Caki2 (cell line): ENCODE measurements at places on chromosomes 6 and 20. TPM values are rescaled to one million over a fixed set of nuclear protein-coding genes. Genes with fewer than 3 reads are reported as not detected.

Gene LST1
- total RNA-seq = not detected in 2 replicates

Gene NAA20
- 93.9 and 117 TPM in 2 replicates for total RNA-seq

Gene SPDEF
- total RNA-seq = 0.24 TPM in 1 of 2 replicates, not detected in the other

Gene MACROD2
- 0.26 and 3.4 TPM in 2 replicates for total RNA-seq

Gene GINS1
- 14.9 and 17.1 TPM in 2 replicates for total RNA-seq

Gene PNPLA1
- not detected in 2 replicates for total RNA-seq

Gene AGER
- 1.7 and 1.9 TPM in 2 replicates for total RNA-seq

Gene PLA2G7
- total RNA-seq = 0.44 TPM in 1 of 2 replicates, not detected in the other

Gene VWA7
- 5.5 and 6.1 TPM in 2 replicates for total RNA-seq

Gene HLA-B
- 379 and 544 TPM in 2 replicates for total RNA-seq

DNA sequence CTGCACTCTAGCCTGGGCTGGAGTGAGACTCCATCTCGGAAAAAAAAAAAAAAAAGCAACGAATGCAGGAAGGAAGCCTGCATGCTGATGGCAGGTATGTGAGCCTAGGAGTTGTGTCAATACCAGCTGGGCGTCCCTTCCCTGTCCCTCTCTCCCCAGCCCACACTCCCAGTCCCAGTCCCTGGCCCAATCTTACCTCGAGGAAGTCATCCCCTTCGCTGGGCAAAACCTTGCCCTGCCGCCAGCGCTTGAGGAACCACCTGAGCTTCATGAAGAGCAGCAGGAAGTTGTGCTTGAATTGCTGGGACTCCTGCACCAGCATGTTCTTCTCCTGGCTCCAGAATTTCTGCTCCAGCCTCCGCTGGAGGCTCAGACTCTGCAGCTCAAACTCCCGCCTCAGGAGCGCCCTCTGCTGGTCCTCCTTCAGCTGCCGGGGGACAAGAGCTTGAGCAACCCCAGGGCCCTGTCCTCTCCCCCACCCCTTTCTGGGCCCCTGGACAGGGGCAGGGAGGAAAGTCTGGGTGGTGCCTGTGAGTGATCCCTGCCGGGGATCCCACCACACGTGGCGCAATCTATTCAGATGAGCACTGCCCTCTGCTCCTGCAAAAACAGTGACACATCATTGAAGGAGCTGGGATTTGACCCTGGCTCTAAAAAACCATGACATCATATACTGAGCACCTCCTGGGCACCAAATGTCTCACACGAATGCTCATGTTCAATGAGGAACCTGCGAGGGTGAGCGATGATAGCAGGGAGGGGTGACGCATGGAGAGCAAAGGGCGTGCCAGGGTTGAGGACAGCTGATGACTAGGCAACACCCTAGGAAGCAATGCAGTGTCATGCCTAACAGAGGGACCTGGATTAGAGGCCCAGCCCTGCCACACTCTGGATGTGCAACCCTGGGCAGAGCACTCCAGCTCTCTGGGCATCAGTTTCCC lies 35.0 kb upstream of the DSN1 start:
- DNase-seq = peak; percentile 100

- no peak for DNase-seq
Observed at GRCh38 chr6:113362301-113363047, 494.7 kb upstream of the MARCKS start.

GRCh38 chr6:73579851-73580246 lies 59.0 kb upstream of the EEF1A1 start:
- peak; percentile 91 for DNase-seq

- DNase-seq = no peak
Observed at GRCh38 chr6:120853489-120853888, 480.8 kb downstream of the TBC1D32 start.

- DNase-seq = peak; percentile 10
Observed at GRCh38 chr20:7772371-7772770, 167.9 kb downstream of the HAO1 start.

DNA sequence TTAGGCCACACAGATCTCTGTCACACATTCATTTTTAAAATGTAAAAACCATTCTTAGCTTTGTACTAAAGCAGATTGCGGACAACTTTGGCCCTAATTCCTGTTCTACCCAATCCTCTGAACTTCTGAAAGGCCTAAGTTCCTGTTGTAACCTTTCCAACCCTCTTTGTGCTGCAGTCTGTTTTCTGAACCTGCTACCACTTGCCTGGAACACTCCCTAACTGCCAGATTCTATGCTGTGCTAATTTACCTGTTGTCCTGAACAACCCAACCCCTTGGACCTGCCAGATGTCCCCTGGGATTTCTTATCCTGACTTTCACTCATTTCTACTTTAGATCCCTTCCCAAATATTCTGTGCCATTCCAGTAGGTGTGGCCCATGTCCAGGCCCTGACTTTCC lies 398.7 kb downstream of the ZFAND3 start:
- DNase-seq = no peak

DNA sequence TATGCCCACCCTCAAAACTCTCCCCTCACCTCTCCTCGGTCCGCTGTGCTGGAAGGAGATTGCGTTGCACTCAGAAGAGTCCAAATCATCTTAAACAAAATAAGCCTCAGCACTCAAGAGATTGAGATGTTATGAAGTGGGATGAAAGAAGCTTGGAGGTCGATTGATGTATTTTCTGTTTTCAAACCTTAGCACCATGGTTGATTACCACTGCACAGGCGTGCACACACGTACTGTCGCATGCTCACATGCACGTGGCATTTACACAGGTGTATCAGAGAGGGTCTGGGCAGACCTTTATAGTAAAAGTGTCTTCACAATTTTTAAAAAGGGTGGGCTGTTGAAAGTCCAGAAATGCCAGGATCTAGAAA lies 612 bp upstream of the AGPAT4 start:
- DNase-seq = no peak

- peak; percentile 90 for DNase-seq
Observed at GRCh38 chr6:96015518-96016333, at the start of gene FUT9. Gene FUT9, plus strand, starts transcription at chr6:96015974. Its CDS starts 187,182 bp downstream, at chr6:96203156.

DNA sequence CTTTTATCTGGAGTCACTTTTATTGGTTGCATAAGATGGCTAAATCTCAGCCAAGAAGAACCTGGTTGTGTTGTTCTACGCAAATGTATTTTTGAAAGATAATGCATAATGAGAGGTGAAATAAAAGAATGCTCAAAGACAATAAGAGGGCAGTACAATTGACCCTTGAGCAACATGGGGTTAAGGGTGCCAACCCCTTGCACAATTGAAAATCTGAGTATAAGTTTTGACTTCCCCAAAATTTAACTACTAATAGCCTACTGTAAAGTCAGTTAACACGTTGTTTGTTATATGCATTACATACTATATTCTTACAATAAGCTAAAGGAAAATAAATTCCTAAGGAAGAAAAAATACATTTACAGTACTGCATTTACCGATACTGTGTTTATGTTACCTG lies 5.9 kb downstream of the RNF146 start:
- DNase-seq = no peak

DNA sequence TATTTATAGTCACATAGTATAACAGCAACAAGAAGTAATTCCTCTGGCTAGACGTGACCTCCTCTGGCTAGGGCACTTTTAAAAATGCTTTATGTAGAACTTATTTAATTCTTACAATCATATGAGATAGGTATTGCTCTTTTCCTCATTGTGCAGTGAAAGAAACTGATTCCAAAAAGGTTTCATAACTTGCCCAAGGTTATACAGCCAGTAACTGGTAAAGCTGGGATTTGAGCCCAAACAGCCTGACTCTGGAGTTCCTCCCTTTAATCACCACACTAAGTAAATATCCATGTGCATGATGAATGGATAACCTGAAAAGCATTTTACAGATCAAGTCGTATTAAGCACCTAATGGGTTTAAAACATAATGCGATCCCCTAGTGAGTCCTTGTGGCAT lies 214.6 kb downstream of the PRL start:
- no peak for DNase-seq

DNA sequence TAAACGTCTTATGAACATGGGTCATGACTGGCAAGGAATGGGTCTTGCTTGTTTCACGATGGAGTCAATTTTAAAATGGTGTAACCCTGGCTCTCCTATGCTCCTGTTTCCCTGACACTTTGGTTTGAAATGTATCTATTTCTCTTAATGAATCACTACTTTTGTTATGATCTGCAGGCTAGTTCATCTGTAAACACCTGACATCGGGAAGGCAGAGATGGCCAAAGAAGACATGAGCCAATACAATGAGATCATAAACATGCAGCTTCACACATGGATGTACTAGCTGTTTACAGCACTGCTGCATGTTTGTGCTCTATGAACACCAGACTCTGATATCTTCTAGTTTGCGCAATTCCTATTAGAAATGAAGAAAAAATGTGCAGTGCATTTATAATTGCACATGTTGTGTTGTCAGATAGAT lies 11.0 kb upstream of the RAD21L1 start:
- no peak for DNase-seq

DNA sequence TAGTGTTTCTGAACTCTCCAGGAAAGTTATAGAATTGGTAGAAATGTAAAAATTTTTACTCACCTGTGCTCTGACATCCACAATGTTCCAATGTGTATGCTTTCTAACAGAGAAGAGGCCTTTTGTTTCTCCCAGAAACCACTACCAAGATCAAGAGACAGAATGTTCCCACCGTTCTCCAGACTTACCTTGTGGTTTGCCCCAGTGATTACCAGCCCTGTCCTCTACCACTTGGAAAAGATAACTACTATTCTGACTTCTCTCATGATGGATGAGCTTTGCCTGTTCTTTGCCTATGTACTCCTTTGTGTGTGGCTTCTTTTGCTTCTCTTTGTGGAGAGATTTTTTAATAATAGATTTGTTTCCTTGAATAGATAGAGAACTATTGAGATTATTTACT lies 173.0 kb upstream of the SCGN start:
- DNase-seq = no peak

- no peak for DNase-seq
Observed at GRCh38 chr6:39391182-39391581, 68.7 kb upstream of the KCNK16 start.

DNA sequence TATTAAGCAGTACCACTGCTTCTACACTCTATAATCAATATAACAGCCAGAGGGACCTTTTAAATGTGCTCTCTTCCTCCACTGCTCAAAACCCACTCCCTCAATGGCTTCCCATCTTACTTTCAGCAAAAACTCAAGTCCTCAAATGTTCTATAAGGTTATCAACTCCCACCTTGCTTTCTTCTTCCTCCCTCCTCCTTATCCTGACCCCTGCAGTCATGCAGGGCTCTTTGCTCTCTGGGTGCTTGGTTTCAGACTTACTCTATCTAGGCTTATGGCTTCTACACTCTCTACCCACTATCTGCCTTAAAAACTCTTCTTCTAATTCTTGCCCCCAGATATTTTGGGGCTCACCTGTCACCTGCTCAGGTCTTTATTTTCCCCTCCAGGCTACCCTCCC lies 5.3 kb downstream of the ARHGAP18 start:
- DNase-seq = no peak

GRCh38 chr20:3560578-3560977 lies 89.8 kb downstream of the ATRN start:
- no peak for DNase-seq

- DNase-seq = no peak
Observed at GRCh38 chr20:46119028-46119546, 973 bp downstream of the CD40 start.

GRCh38 chr6:41705996-41706835 lies 29.2 kb downstream of the TFEB start:
- DNase-seq = peak; percentile 68

- DNase-seq = no peak
Observed at GRCh38 chr6:168097621-168098430, 18.8 kb upstream of the FRMD1 start.

DNA sequence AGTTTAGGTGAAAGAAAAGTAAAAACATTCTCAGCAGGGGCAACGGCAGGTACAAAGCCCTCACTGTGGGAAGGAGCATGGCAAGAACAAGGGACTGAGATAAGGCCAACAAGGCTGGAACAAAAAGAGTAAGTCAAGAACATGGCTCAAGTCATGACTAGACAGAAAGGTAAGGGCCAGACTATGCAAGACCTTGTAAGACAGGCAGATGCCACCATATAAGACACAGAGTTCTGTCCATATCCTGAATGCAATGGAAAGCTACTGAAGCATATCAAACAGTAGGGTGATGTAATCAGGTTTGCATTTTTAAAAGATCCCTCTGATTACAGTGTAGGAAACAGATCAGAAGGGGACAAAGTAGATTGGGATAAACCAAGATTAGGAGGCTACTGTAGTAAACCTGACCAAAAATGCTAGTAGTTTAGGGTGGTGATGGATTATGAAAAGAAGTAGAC lies 5.5 kb downstream of the REV3L start:
- DNase-seq = peak; percentile 43

DNA sequence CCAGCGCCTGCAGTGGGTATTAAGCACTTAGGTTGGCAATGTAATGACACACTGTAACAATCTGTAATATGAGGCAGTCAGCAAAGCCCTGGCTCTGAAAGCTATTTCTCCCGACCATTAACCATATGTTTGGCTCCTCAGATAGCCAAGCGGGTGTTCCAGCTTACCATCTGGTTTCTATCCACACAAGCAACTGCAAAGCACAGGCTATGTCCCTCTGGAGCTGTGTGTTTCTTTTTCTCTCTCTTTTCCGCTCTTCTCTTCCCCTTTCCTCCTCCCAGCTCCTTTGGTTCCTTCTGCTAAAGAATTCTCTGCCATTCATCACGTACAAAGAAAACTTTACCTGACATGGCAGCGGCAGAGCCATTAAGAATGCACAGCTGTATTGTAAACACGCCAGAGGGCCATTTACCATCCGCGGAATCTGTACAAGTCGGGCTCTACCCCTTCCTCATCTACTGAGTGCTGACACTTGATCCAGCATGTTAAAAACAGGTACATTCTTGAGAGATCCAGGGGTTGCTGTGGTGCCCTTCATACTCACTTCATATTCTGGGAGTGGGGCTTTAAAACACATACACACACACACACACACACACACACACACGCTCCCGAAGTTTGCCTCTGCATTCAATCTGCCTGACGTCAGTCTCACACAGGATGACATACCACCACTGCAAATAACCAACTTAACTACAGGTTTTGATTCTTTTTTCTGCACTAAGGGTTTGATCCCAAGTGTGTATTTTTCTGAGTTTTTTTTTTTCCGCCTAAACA lies 77.2 kb downstream of the BACH2 start:
- DNase-seq = no peak

DNA sequence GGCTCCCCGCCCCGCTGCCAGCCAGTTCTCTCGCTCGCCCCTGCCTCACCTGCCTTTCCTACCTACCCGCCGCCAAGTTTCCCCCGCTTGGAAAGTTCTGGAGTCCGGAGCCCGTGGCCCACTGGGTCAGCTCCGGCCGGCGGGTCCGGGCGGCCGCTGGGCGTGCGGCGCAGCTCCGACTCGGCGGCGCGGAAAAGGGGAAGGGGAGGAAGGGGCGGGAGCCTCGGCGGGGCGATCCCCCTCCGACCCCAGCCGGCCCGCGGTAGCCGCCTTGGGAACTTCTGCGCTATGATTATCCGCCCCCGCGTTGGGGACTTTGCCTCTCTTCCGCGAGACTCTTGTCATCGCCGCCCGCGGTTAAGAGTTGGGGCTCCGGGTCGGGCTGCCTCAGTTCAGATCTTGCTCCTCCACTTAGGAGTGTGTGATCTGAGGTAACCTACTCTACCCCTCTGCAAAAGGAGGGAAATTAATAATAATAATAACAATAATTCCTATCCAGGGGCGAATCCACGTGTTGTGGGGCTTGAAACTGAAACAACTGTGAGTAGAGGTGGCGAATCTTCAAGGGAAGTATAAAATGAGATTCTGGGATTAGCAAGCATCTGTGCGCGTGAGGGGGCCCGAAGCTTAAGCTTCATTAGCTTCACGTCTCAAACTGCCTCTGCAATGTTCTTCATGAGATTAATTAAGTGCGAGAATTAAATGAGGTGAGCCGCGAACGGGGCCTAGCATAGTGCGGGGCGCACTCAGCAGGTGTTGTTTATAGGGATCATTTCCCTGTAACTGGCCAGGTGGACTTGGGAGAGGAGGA lies 30.8 kb downstream of the SF3B5 start:
- no peak for DNase-seq

GRCh38 chr20:32941155-32941885 lies 62.9 kb downstream of the SUN5 start:
- no peak for DNase-seq

GRCh38 chr6:149964308-149965193 lies 808 bp downstream of the ULBP1 start:
- no peak for DNase-seq
